ENCODE measurements at places on chromosomes 16 and 17. TPM values are rescaled to one million over a fixed set of nuclear protein-coding genes. Genes with fewer than 3 reads are reported as not detected.

P2RX1 gene
- 2.2 TPM for total RNA-seq

P2RX5 gene
- 13.6 TPM for total RNA-seq

GRCh38 chr16:82782715-82783251, 156.0 kb downstream of the CDH13 start:
- DNase-seq, result peak; percentile 66

GRCh38 chr16:2689968-2690801, 7.9 kb downstream of the KCTD5 start:
- no peak for DNase-seq

- DNase-seq, result no peak
Measured at GRCh38 chr16:58063377-58064076, 38.0 kb downstream of the MMP15 start.

Measured in GM23338 (cell line).